ENCODE measurements at places on chromosomes 1 and 21. TPM values are rescaled to one million over a fixed set of nuclear protein-coding genes. Genes with fewer than 3 reads are reported as not detected.

The MNDA gene
- 2.3 TPM for total RNA-seq

GRCh38 chr1:64963466-64963865 lies 2.9 kb downstream of the JAK1 start:
- DNase-seq = no peak

The SLFNL1 gene
- 0.76 TPM for total RNA-seq

DNA sequence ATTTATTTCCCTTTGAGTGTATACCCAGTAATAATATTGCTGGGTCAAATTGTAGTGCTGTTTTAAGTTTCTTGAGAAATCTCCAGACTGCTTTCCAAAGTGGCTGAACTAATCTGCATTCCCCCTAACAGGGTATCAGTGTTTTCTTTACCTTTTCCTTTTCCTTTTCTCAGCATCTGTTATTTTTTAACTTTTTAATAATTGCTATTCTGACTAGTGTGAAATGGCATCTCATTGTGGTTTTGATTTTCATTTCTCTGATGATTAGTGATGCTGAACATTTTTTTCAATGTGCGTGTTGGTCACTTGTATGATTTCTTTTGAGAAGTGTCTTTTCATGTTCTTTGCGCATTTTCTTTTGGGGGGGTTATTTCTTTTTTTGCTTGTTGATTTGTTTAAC lies 374.9 kb upstream of the BRINP3 start:
- no peak for DNase-seq

The MFAP2 gene
- total RNA-seq = 10.5 TPM

- no peak for DNase-seq
These were observed 58.4 kb upstream of the TENT5B start for GRCh38 chr1:27071049-27071416.

DNA sequence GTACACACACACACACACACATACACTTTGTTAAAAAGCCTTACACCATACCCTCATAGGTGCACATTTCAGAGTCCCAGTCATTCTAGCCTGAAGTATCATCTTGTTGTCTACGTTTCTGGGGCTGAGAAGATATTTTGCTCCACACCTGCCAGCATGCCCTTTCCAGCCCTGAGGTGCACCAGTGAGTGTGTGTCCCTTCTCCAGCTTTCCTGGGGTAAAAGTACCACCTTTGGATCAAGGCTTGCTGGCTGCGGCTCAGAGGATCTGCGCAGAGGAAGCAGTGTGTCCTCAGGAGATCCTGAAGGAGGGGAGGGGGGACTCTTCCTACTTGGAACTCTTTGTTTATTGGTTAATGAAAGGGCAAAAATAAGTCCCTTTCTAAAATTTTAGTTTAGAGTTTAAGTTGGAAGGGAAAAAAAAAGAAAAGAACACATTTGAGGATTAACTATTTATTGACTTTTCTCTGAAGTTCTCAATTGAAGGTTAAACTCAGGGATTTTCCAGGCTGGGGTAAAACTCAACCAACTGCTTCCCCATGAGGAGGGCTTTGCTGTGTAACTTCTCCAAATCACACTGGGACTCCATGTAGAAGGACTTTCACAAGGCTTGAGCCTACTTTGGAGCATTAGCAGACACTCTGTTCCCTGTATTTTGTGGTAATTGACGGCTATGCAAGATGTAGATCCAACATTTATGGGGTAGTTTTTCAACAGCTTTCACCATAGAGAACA lies 200.3 kb upstream of the SGIP1 start:
- no peak for DNase-seq

- no peak for DNase-seq
These were observed 15.3 kb downstream of the MAN1C1 start for GRCh38 chr1:25631750-25632485.

The PRMT6 gene
- 12.9 TPM for total RNA-seq

DNA sequence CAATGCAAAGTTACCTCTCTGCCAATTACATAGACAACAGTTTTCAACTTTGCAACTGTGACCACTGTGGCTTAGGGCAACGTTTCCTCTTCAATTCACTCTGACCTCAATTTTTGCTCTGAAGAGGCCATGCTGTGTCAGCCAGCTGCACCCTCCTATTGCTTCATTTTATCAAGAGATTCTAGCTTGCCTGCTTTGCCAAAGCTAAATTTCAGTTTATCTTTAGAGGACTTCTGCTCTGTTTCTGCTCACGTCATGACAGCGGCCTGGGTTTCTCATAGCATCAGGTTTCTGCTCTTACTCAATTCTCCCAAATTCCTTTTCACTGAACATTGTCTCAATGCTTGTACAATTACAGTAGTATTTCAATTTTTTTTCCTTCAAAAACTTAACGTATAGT lies 154.6 kb downstream of the PLA2G4A start:
- DNase-seq = no peak

GRCh38 chr1:15288173-15288926 lies 41.3 kb downstream of the FHAD1 start:
- no peak for DNase-seq

DNA sequence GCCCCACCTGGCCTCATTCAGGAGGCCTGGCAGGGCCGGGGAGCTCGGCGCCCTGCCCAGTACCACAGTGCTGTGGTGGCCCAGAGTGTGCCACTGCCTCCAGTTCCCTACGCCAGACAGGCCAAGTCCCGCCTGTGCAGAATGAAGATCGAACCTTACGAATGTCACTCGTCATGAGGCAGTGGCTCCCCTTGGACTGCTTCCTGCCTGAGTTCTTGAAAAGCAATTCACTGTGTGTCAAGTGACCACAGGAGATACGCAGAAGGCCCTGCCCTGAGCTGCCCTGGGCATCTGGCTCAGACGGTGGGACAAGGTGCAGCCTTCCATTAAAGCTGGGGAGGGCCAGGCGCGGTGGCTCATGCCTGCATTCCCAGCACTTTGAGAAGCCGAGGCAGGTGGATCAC lies 49.6 kb upstream of the LRP8 start:
- no peak for DNase-seq

The GREM2 gene
- total RNA-seq = 8.8 TPM

- DNase-seq = no peak
These were observed 12.9 kb upstream of the IL19 start for GRCh38 chr1:206757524-206758266.
